ENCODE measurements at places on chromosomes 5 and 9. TPM values are rescaled to one million over a fixed set of nuclear protein-coding genes. Genes with fewer than 3 reads are reported as not detected.

Gene PPP2CA
- 218 TPM for total RNA-seq

Gene PRDM9
- total RNA-seq, result not detected

Gene SLCO6A1
- total RNA-seq, result not detected

Gene MARVELD2
- 3.2 TPM for total RNA-seq

Gene SLC12A2
- 12.7 TPM for total RNA-seq

Gene PTGES
- total RNA-seq, result 205 TPM

Gene PRR16
- not detected for total RNA-seq

Gene TOR4A
- 28.3 TPM for total RNA-seq

Gene PLAC8L1
- 0.26 TPM for total RNA-seq

Gene PCDHA1
- total RNA-seq, result 0.15 TPM

Gene OSMR
- 51.6 TPM for total RNA-seq

Gene CCL21
- not detected for total RNA-seq

Gene ZNF622
- 60.4 TPM for total RNA-seq

Gene FLT4
- 5.3 TPM for total RNA-seq

Gene SLC25A2
- total RNA-seq, result not detected

Gene ZNF454
- total RNA-seq, result not detected

Gene EIF4E1B
- total RNA-seq, result not detected

Gene DMRT2
- 0.13 TPM for total RNA-seq

Gene IQGAP2
- 2.1 TPM for total RNA-seq

Gene CTSL
- 686 TPM for total RNA-seq

Gene C5orf24
- 15.7 TPM for total RNA-seq

Gene MRRF
- 66.2 TPM for total RNA-seq

Gene RETREG1
- 2.6 TPM for total RNA-seq

Gene PTPRD
- 0.16 TPM for total RNA-seq

Gene DMGDH
- 0.58 TPM for total RNA-seq

Gene NR5A1
- total RNA-seq, result 0.09 TPM

Gene SEMA6A
- total RNA-seq, result 0.12 TPM

Gene SAXO1
- not detected for total RNA-seq

Gene RELL2
- total RNA-seq, result 3.9 TPM

Gene SERF1A
- total RNA-seq, result not detected

Gene LCN12
- 1.3 TPM for total RNA-seq

Gene ADAMTS13
- 0.51 TPM for total RNA-seq

Gene TMC1
- 0.13 TPM for total RNA-seq

Gene MLANA
- total RNA-seq, result not detected

Gene LRRC19
- total RNA-seq, result not detected

Measured in A549 treated with GW870086 at 1 μM for 4 hours (cell line).